ENCODE measurements at places on chromosomes 7 and 10.

GRCh38 chr7:158353606-158354570 lies 233.7 kb downstream of the PTPRN2 start:
- no peak for DNase-seq

- DNase-seq: no peak
Observed at GRCh38 chr10:35341521-35341920, 5.2 kb downstream of the CCNY start.

DNA sequence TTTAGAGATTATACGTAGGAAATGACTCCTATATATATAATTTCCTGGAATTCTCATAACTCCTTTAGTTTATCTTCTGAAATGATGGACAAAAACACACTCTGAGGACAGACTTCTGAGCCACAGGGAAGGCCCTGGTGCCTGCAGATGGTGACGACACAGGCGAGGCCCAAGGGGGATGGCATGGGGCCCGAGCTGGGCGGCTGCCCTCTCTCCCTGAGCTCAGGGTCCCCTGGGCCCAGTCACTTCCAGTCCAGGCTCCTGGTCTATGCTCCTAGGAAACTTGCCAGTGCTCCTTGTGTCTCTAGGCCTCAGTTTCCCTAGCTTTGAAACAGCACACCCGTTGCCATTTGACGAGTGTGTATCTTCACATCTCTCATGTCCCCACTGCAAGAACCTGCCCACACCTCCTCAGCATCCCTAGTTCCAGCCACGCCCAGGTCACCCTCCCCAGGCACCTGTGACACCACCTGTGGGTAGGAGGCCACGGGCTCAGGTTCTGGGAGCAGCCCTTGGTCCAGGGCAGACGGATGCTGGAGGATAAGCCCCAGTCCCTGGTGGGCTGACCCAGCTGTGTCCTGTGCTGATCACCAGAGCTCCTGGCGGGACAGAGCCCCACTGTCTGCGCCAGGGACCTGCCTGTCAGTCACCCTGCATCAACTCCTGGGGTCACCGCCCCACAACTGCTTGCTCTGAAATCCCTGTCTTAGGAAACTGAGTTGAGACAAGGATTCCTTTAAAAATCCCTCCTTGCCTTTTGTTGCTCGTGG lies 23.4 kb upstream of the SHH start:
- no peak for DNase-seq

DNA sequence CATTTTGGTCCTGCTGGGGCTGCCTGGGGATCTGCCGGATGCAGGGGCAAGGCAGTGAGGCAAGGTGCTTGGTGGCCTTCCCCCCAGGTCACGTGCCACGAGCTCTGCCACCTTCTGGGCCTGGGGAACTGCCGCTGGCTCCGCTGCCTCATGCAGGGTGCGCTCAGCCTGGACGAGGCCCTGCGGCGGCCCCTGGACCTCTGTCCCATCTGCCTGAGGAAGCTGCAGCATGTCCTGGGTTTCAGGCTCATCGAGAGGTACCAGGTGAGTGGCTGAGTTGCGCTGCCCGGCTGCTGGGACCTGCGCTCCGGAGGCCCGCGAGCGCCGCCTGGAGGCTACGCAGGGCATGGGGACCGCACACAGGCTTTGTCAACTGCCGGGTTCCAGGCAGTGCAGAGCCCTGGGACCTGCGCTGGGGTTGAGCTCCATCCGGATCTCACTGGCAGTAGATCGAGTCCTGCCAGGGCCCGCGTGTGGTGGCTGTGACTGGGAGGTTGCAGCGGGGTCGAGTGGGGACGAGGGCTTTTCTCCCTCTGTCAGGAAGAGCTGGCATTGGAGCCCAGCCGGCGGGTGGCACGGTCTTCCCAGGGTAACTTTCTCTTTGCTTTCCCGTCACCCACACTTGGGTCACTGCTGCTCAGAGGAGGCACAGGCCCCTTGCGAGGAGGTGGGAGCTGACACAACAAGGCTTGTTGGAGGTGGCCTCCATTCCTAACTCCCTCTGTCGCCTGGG lies 21.7 kb downstream of the AMZ1 start:
- DNase-seq: peak; percentile 43

All from uterus (tissue), 4 donors.